ENCODE measurements at places on chromosomes 13 and 19.
A peak's percentile ranks its signal among the peaks of the same experiment; 100 is the strongest.

GRCh38 chr19:45215391-45216191 is 29.6 kb downstream of the EXOC3L2 start:
- no peak for DNase-seq

GRCh38 chr19:18401580-18402112 is 4.2 kb upstream of the LRRC25 start:
- no peak for DNase-seq

DNA sequence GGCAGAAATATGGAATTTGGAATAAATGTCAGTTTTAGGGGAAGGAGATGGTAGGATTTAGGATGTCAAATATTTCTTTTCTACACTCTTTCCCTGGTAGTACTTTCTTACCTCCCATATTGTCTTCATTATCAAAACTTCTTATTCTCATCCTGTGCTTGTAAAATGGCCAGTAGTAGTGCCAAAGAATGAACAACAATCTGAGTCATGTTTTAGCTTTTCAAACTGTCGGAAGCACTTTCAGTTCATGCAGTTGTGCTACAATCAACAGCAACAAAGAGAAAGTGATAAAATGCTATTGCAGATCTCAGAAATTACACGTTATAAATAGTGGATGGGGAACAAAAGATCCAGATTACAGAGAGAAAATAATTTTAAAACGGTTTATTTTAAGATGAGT is 193.7 kb upstream of the RXFP2 start:
- no peak for DNase-seq

DNA sequence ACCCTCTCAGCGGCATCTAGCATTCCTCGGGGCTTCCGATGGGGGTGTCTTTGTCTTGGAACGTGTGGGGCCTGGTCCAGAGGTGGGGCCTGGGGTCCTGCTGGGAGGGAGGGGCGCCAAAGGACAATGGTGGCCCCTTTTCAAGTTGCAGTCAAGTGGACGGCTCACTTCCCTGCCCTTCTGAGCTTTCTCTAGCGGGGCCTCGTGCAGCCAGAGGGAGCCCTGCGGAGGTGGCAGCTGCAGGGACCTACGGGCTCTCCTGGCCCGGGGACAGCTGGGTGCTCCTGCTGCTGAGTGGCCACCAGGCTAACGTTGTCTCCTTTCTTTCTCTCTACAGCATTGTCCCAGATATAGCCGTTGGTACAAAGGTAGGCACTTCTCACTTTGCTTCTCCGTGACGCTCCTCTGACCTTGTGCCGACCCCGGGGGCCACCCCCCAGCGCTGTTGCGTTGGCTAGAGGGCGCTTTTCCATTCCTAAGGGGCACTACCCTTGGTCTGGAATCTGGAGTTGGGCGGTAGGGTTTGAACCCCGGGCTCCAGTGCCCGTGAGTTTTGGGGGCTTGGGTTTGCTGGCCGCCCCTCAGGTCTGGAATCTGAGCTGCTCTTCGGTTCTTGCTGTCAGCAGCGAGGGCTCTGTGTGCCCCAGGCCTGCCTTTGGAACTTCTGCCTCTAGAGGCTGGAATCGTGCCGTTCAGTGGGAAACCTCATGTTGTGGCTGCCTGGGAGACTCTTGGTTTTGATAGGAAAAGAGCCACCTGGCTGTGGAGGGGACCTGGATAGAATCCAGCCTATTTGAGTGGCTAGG is 2.0 kb downstream of the PTBP1 start:
- DNase-seq: no peak

DNA sequence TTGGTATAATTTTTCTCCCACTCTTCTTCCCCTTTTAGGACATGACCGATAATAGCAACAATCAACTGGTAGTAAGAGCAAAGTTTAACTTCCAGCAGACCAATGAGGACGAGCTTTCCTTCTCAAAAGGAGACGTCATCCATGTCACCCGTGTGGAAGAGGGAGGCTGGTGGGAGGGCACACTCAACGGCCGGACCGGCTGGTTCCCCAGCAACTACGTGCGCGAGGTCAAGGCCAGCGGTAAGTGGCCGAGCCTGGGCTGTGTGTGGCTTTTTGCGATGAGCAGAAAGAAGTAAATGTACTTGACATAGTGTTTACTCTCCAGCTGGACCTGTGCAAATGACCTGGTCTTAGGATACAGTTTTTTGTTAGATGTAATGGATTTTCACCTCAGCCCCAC is 102.5 kb downstream of the ARHGEF7 start:
- DNase-seq: no peak

DNA sequence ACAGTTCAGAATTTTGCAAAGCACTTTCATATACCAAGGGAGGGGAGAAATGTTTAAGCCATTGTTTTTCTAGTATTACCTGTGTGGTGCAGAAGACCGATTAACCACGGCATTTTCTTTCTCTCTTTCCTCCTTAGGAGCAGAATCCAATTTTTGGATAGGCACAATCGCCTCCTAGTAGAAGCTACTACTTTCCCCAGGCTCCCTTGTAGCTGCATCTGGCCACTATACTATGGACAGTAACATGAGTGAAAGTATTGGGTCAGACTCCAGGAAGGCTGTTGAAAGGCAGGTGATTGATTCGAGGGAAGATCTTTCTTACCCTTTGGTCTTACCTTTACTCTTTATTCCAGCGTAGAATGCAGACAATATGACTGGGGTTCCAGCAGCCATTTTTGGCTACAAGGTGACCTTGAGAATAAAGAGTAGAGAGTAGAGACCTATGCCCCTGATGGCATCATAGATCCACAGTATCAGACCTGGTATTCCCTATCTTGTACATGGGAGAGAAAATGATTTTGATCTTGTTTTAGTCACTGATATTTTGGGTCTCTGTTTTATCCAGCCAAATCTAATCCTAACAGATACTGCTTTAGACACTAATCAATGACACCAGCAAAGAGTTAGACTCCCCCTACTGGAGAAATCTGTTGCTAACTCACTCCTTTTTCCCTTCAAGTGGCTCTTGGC is 77.0 kb downstream of the LRRC63 start:
- DNase-seq: no peak

DNA sequence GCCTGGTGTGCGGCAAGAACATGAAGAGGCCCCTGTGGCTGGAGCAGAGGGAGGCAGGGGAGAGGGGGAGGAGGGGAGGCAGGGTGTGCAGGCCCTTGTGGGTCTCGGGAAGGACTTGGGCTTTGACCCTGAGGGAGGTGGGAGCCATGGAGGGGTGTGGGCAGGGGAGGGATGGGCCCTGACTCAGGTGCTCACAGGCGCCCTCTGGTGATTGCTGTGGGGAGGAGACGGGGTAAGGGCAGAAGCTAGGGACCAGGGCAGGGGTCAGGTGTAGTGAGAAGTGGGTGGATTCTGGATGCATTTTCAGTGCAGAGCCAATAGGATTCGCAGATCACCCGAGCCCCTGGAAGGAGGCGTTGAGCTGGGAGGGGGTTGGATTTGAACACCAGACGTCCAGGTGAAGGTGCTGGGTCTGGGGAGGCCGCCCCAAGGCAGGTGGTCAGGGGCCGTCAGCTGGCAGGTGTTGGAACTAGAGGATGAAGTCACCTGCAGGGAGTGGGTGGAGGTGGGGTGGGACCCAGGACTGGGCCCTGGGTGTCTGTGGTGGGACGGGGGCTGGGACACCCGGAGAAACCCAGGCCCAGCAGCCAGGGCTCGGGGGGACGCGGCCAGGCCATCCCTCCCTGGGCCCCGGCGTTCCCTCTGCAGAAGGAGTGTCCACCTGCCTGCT is 185.4 kb downstream of the KDM4B start:
- no peak for DNase-seq

- no peak for DNase-seq
These were observed 10.7 kb upstream of the CRTC1 start for GRCh38 chr19:18672606-18673337.

- DNase-seq: no peak
These were observed 813 bp upstream of the ZNF296 start for GRCh38 chr19:45076851-45077730.

GRCh38 chr19:56751078-56751489 is 79.5 kb upstream of the ZNF835 start:
- DNase-seq: no peak

GRCh38 chr13:46679369-46680120 is 117.4 kb downstream of the ESD start:
- no peak for DNase-seq

GRCh38 chr13:38787550-38787949 is 100.7 kb downstream of the FREM2 start:
- no peak for DNase-seq

DNA sequence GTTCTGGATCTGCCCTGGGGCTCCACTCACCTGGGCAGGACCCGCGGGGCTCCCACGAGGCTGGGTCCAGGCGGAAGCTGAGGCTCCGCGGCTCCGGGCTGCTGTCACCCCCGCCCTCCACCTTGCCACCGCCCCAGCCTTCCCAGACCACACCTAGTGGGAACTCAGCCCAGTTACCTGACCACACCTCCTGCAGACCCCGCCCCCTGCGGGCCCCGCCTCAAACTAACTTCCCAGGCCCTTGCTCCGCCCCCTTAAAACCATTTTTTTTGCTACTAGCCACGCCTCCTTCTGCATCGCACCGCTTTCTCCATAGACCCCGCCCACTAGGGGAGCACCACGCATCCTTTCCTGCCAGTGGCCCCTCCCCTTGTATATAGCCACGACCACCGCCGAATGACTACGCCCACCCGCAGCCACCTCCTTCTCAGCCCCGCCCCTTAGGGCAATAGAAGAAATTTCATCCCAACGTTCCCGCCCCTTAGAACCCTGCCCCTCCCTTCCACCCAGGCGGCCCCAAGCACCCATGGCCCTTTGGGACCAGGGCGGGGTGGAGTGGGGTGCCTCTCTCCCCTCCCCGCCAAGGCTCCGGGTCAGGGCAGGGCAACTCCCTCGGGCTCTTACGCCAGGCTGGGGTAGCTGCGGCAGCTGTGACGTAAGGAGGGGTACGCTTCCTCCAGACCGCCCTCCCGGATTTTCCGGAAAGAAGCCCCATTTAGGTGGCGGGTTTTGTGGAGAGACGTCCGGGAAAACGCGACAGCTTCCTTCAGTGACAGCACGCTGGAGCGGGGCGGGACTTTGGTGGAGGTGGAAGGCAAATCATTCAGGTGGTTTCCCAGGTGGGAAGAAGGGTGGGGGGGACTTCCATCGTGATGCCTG is at the start of gene SH2D3A:
TSS of gene SH2D3A (minus strand) at position 79 of the 879 bp plus-strand sequence. CDS start 3,687 bp downstream, outside the sequence.
- no peak for DNase-seq

GRCh38 chr13:33865945-33866344 is 48.0 kb downstream of the RFC3 start:
- no peak for DNase-seq

GRCh38 chr19:50325310-50326100 is 3.7 kb downstream of the KCNC3 start:
- no peak for DNase-seq

- DNase-seq: no peak
These were observed 15.4 kb upstream of the MATK start for GRCh38 chr19:3801412-3802096.

DNA sequence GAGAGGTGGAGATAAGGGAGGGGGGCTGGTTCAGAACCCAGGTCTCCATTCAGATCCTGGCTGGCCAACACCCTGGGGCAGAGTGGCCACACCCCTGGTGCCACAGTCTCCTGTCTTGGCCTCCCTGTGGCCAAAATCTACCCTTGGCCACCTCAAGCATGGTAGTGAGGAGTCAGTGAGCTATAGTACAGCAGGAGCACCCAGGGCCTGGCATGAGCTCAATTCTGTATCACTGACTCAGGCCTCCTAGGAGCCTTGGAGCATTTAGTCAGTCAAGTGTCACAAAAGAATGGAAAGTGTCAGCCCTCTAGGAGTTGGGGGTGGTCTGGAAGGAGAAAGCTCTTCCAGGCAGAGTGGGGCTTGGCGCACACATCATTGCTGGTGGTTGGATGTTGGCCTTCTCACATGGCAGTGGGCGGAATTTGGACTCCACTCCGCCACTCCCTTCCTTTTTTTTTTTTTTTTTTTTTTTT is 6.6 kb upstream of the CD79A start:
- no peak for DNase-seq

GRCh38 chr19:44927746-44928145 is 13.3 kb downstream of the APOC1 start:
- no peak for DNase-seq

GRCh38 chr13:93227280-93227877 is 772 bp downstream of the GPC6 start:
- no peak for DNase-seq

GRCh38 chr19:55134736-55135135 is 14.3 kb downstream of the TNNT1 start:
- DNase-seq: no peak

- DNase-seq: peak; percentile 76
These were observed 2.8 kb downstream of the SWSAP1 start for GRCh38 chr19:11377237-11377636.

GRCh38 chr19:35079826-35080225 is 35.8 kb upstream of the FXYD3 start:
- no peak for DNase-seq

- DNase-seq: no peak
These were observed 12.7 kb downstream of the MED25 start for GRCh38 chr19:49830766-49831165.

DNA sequence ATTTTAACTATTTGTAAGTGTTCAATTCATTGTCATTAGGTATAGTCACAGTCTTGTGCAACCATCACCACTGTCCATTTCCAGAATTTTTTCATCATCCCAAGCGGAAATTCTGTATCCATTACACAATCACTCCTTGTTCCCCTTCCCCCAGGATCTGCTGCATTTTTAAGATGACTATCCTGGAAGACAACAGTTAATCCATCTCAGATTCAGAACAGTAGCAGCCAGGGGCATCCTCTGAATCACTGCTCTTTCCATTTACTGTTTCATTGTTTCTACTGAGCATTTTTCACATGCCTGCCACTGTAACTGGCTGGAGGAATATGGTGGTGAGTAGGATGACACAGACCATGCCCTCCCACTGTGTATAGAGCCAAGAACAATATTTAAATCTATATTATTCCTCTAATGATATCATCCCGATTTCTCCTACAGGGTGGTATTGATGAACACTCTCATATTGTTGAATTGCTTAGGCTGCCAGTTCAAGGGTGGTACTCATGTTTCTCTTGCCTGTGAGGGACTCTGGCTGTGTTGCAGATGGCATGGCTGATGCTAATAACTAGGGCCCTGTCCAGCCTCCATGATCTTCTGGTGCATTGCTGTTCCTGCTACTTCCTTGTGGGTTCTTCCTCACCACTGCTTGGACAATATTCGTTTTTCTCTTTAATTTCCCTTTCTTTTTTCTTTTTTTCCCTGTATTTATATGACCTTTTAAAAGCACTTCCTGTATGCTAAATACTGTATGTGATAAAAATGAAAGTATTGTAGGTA is 59.0 kb downstream of the WDFY2 start:
- peak; percentile 63 for DNase-seq

DNA sequence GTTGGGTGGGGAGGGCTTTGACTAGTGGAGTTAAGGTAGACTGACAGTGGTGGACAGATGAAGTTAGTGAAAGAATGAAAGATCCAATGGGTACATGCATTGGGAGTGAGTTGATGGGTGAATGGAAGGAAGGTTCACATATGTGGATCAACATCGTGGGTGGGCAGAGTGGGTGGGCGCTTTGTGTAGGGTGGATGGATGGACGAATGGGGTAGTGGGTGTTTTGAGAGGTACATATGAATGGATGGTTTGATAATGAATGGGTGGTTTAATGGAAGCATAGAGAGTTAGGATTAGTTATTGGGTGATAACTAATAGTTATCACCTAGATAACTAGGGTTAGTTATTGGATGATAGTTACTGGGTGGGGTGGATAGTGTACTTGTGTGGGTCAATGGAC is 11.5 kb downstream of the ZSWIM4 start:
- no peak for DNase-seq

GRCh38 chr13:87537951-87538350 is 133.2 kb upstream of the SLITRK5 start:
- DNase-seq: no peak

GRCh38 chr13:20193907-20194631 is 1.3 kb upstream of the GJB2 start:
- no peak for DNase-seq

GRCh38 chr19:29193155-29193554 is 19.8 kb downstream of the UQCRFS1 start:
- DNase-seq: no peak

GRCh38 chr19:30144242-30144758 is 202.3 kb downstream of the URI1 start:
- no peak for DNase-seq

Measured in AG04450 (cell line).